Stimulated activated CD4-positive, alpha-beta T cell treated with anti-CD3 and anti-CD28 coated beads, Interleukin-4, amount 100 ng/mL, for 48 hours (primary cell): ENCODE measurements at places on chromosomes 6 and 20.

DNA sequence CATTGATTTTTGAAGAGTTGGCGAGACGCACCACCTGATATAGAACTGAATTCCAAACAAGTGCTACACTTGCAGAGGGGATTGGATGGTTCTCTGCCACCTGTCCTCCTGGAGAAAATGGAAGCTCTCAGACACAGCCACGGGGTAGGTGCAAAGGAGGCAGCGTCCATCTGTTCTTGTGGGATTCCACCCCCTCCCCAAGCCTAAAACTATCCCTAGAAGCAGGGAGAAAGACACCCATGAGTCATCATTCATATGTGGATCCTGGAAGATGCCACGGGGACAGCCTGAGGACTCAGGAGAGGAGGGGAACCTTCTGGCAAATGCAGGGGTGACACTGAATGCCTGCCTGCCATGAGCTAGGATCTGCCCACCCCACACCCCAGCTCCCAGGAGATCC lies 171.3 kb upstream of the CST7 start:
- no peak for DNase-seq

DNA sequence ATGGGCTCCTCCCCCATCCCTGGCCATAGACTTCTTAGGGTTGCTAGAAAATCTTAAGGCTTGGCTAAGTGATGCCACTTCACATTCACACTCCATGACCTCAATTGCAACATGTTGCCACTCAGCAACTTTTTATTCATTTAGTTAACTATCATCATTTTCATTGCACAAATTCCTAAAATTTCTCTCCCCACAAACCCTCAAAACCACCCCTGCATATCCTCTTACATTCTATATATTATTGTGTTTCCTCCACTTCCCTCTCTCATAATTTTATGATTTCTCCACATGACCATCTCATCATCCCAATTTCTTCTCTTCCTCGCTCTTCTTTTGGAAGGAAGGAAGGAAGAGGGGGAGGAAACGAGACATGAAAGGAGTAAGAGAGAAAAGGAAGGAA lies 436.0 kb downstream of the HACE1 start:
- DNase-seq: no peak

DNA sequence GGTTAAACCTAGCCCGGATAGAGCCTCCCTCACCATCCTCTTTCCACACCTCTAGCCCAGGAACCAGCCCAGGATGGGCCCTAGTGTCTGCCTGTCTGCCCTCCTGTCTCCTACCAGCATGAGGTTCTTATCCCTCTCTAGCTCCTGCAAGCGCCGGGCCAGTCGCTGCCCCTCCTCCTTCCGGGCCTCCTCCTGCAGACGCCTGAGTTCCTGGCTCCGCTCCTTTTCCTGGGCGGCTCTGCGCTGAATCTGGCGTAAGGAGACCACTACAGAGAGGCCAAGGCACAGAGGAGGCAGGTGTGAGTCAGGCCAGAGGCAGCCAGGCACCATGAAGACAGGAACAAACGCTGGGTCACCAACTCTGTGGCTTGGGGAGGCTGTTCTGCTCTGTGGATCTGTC lies 4.3 kb upstream of the PSORS1C2 start:
- no peak for DNase-seq

GRCh38 chr6:149194820-149195558 lies 122.5 kb upstream of the TAB2 start:
- no peak for DNase-seq

DNA sequence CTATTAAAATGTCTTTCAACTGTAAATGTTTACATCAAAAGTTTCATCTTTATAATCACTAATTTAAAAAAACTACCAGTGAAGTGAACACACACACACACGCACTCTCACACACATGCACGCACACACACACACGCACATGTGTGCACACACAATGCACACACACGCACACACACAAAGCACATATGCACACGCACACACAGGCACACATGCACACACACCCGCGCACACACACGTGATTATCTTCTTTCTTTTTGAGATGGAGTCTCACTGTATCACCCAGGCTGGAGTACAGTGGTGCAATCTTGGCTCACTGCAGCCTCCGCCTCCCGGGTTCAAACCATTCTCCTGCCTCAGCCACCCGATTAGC lies 80.0 kb upstream of the FRMD1 start:
- DNase-seq: no peak

GRCh38 chr6:137754866-137755265 lies 112.2 kb upstream of the TNFAIP3 start:
- no peak for DNase-seq

- no peak for DNase-seq
Observed at GRCh38 chr20:18754030-18754652, 59.4 kb upstream of the SCP2D1 start.

DNA sequence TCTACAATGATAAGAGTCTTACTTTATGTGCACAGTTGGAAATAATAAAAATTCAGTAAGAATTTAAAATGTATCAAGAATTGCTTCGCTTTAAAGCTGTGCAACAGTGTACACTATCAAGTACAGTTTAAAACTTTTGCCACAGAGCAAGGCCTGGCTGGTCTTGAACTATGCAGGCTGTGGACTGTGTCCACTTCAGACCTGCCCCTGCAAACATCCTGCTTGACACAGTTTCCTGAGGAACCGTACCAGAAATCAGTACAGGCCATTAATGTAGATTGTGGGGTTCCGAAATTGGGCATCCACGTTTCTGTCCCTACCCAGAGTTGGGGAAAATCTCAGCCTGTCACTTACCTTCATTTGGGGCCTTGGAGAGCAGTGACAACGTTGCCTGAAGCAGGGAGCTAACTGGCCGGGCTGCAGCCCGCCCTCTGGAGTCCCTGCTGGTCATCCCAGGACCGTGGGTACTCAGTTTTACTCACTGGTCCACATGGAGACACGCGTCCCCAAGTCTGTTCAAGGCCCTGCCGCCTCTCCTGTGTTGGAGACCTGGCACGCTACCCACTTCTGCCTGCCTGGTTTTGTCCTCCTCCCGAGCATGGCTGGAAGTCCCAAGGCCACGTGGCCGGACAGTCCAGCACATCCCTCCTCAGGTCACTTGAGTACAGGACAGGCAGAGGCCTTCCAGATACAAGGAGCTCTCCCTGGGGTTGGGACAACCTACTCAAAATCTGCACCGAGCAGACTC lies 8.4 kb downstream of the NINL start:
- DNase-seq: no peak
